Left renal pelvis (tissue), 4 donors: ENCODE measurements at places on chromosomes 7 and 10. TPM values are rescaled to one million over a fixed set of nuclear protein-coding genes. Genes with fewer than 3 reads are reported as not detected.

DNA sequence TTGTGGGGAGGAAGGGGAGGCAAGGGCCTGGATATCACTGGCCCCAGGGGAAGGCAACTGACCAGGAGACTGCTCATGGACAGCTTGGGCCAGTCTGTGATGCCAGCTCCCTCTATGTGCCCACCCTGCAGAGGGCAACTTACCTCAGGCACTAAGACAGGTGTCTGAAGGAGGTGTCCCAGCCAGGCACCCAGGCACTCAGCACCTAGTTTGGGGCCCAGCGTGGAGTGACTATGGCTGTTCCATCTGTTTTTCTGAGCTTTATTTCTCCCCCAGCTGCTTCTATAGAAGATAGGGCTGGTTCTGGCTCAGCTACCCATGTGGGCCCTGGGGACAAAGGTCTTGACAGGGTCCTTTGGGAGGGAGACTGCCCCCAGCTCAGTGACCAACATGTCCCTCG, 150.6 kb upstream of the PCBD1 start:
- no peak for DNase-seq

CALCR gene
- 0.57 TPM for polyA plus RNA-seq

ELAPOR2 gene
- polyA plus RNA-seq, result 2.9 TPM

DNA sequence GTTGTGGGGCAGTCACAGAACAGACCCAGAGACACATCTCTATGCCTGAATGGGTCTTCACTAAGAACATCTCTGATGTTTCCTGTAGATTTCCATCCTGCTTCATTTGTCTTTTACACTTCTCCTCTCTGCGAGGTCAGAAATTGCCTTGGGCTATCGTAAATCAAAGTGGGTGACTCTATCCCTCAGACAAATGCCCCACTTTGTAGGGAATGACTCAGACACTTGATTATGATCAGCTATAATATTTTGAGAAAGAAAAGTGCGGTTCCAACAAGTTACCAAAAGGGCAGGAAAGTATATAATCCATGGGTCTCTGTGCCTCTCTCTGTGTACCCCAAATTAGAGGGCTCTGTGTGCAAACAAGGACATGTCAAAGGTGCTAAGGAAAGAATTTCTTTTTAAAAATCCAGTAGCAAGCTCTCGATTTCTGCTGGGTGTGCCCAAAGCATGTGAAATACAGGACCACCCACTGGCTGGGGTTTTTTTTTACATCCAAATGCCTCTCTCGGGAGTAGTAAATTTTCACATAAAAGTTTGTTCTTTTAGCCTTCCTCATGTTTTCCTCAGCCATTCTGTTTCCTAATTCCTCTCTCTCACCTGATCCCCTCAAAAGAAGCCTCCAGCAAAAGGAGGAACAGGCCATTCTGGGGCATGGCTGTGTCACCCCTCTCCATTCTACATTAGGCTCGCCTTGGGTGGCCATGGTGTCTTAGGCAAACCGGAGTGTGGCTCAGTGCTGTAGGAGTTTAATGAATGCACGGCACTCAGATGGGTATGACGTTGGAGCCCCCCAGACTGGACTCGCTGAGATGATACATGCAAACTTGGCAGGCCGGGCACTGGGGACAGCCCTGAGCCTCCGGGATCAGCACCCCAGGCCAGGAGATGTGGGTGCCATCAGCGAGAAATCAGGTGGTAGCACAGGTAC, 6.3 kb upstream of the OPN4 start:
- DNase-seq, result no peak

ACSM6 gene
- 0.19 TPM for polyA plus RNA-seq

CCL24 gene
- polyA plus RNA-seq, result 2.3 TPM

DNA sequence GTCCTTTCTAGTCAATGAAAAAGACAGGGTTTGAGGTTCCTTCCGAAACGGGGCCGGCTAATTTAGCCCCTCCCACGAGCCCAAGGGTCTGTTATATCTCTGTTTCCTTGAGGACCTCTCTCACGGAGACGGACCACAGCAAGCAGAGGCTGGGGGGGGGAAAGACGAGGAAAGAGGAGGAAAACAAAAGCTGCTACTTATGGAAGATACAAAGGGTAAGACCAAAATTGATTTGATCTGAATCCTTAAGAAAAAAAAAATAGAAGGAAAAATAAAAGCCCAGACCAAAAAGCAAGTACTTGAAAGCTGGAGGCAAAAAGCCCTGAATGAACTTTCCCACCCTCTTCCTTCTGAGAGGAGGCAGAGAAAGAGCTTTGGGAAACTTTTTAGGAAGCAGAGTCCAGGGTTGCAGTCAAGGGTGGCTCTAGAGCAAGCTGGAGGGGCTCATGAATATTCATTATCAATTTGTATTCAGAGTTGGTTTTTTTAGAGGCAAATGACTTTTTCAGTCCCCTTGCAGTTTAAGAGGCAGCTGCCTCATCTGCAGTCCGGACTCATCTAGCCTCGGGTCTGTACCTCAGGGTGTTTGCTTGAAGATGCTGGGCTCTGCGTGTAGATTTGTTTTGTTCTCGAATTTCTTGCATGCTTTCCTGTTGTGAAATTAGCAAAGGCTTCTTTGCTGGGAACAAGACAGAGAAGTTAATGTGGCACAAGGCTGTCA, at the start of gene ENTPD1:
Gene ENTPD1 (plus strand): TSS at position 123 of the 721 bp plus-strand sequence. CDS start 77 bp downstream, at position 200.
- no peak for DNase-seq

CACNB2 gene
- 2.6 TPM for polyA plus RNA-seq

PTEN gene
- polyA plus RNA-seq, result 62.1 TPM

- DNase-seq, result no peak
Observed at GRCh38 chr10:92742331-92743228, 52.8 kb downstream of the HHEX start.

- DNase-seq, result no peak
Observed at GRCh38 chr10:1620803-1621202, 116.5 kb downstream of the ADARB2 start.

GRCh38 chr10:20931156-20931795, 34.2 kb upstream of the NEBL start:
- no peak for DNase-seq
